Right lobe of liver (tissue), 6 donors: ENCODE measurements at places on chromosomes 1 and 21.

DNA sequence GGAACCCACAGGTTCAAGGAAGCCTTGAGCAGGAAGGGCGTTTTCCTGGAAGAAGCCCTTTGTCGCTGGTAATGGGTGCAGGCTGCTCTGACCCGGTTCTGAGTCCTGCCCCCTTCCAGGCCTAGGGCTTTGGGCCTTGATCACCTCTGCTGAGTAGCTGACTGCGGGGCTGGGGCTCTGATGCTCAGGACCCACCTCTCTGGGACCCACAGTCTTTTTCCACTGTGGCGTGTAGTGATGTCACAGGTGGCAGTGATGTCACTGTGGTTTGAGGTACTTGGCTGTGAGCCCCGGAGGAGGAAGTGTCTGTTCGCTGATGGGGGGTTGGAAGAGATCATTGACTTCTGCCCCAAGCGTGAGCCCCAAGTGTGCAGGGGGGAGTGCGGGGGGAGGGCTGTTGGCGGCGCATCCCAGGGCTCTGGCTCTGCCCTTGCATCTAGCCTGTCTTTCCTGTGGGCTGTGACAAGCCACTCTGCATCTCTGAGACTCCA is 6.9 kb downstream of the TNFRSF1B start:
- DNase-seq, result no peak

GRCh38 chr1:31976401-31976800 is 37.3 kb upstream of the KHDRBS1 start:
- DNase-seq, result no peak

DNA sequence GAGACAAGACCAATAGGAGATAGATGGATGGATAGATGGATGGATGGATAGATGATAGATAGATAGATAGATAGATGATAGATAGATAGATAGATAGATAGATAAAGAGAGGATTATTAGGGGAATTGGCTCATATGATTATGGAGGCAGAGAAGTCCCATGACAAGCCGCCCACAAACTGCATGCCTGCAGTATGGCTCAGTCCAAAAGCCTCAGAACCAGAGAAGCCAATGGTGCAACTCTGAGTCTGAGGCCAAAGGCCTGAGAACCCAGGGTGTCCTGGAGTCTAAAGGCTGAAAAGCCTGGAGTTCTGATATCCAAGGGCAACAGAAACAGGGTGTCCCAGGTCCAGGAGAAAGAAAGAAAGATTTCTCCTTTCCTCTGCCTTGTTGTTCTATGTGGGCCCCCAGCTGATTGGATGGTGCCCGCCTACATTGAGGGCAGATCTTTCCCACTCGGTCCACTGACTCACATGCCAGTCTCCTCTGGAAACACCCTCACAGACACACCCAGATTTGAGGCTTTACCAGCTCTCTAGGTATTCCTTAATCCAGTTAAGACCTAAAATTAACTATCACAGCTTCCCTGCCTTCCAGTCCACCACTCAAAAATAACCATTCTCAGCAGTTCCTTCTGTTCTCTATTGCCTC is 39.6 kb upstream of the IRF2BP2 start:
- no peak for DNase-seq

- DNase-seq, result no peak
Measured at GRCh38 chr1:10943991-10944730, 68.3 kb upstream of the TARDBP start.

- no peak for DNase-seq
Measured at GRCh38 chr1:43493661-43494450, 36.8 kb upstream of the PTPRF start.

DNA sequence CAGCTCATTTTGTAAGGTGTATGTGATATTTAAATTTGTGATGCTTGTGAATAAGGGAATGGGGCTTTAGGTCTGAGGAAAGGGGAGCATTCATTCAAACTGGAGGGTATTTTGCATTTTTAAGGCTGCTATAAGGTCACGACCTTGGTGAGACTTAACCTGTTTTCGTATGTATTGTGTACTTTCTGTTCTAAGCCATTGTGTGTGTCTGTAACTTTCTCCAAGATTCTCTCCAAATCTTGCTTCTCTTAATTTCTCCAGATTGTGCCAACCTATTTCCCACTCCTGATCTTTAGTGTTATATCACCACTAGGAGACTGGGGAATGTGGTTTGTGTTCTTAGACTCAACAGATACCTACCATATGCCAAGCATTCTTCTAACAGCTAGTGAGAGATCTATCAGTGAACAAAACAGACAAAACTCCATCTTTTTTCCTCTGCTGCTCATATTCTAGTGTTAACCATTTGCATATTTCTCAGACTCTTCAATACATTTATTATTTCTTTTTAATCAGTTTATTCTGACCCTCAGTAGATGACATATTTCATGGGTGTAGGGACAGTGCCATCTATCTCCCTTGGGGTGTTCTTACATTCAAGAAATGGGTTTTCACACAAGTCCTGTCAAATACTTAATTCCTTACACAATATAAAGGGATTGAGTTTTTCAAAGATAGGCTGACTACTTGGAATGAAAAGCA is 27.5 kb downstream of the ATP1B1 start:
- no peak for DNase-seq

- no peak for DNase-seq
Measured at GRCh38 chr1:236718328-236718727, 32.0 kb downstream of the ACTN2 start.

- no peak for DNase-seq
Measured at GRCh38 chr1:155485945-155486344, 76.7 kb downstream of the ASH1L start.

- DNase-seq, result no peak
Measured at GRCh38 chr1:168441745-168442144, 102.1 kb downstream of the XCL2 start.

DNA sequence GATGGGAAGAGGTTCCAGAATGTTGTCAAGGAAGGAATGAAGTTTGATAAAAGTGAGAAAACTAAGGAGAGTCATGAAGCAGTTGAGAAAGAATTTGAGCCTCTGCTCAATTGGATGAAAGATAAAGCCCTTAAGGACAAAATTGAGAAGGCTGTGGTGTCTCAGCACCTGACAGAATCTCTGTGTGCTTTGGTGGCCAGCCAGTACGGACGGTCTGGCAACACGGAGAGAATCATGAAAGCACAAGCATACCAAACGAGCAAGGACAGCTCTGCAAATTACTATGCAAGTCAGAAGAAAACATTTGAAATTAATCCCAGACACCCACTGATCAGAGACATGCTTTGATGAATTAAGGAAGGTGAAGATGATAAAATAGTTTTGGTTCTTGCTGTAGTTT is 142.8 kb downstream of the CDC7 start:
- DNase-seq, result no peak

DNA sequence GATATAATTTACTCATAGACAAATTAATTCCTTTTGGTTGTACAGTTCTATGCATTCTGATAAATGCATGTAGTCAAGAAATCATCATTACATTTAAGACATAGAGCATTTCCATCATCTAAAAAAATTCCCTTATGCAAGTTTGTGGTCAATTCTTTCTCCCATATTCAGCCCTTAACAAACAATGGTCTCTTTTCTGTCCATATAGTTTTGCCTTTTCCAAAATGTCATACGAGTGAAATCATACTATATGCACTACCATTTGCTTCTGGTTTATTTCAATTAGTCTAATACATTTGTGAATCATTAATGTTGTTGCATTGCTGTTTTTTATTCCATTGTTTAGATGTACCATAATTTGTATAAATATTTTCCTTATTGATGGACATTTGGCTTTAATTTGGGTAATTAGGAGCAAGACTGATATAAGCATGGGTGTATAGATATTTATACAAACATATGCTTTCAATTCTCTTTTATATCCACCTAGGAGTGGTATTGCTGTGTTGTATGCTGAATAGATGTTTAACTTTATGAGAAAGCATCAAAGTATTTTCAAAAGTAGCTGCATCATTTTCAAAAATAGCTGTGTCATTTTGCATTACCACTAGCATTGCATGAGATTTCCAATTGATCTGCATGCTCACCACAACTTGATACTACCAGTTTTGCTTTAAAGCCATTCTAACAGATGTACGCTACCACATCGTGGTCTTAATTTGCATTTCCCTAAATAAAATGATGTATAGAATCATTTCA is 397.0 kb upstream of the ADAMTS5 start:
- no peak for DNase-seq

GRCh38 chr1:217747156-217747769 is 116.1 kb downstream of the SPATA17 start:
- no peak for DNase-seq

DNA sequence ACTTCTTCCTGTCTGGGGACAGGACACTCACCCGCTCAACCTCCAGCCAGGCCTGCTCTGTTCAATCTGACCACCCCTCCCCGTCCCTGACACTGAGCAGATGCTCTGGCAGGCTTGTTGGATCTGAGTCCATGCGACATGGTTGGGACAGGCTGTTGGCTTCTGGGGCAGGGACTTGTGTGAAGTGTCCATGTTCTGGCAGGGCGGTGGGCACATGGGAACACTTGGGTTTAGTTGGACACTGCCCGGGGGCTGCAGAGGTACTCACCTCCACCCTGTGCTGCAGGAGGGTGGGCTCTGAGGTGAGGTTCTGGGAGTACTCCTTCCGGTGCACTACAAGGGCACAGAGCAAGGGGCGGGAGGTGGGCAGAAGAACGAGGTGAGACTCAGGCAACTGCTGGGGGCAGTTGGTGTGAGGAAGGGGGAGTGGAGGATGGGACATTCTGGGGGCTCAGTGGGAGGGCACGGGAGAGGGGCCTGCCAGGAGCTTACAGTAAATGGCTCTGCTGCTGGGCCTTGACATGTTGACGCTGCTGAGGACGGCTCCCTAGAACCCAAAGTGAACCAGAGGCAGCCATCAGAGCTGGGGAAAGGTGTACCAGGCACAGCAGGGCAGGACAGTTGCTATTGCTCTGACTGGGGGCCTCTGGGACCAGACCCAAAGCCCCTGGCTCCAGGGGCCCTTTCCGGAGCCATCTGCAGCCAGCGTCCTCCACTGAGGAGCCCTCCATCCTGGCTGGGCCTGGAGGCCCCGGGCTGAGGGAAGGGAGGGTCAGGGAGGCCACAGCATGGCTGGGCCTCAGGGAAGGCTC is 2.3 kb downstream of the EPS8L3 start:
- no peak for DNase-seq

DNA sequence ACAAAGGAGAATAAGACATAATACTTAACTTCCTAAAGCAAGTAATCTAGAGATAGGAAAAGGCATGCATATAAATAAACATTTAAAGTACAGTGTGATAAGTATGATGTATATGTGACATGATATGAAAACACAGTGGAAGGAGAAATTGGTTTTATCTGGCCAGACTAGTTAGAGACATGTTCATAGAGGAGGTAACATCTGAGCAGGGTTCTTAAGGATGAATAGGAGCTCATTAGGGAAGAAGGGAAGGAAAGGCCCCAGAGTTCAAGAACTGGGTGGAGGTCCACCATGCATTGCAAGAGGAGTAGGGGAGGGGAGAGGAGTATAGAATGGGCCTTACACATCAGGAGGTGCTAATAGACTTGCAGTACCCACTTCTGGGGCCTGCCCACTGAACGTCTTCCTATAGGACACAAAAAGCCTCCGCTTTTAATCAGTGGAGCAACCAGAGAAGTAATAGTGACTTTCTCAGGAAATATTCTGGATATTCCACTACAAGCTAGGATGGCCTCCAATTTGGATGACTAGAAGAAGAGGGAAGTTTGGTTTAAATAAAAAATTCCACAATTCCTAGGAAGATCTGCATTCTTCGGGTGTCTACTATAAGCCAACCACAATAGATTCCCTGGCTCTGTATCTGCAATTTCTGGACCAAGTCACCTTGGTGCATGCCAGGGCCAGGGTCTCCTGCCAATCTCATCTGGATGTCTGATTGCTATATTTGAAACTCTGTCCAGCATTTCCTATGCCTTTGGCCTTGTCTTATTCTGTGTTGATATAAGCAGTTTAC is 41.9 kb downstream of the NGF start:
- no peak for DNase-seq

GRCh38 chr1:16209847-16210407 is 2.5 kb downstream of the ARHGEF19 start:
- no peak for DNase-seq

GRCh38 chr1:176801514-176802020 is 338.6 kb downstream of the PAPPA2 start:
- no peak for DNase-seq

- no peak for DNase-seq
Measured at GRCh38 chr1:234621657-234622335, 11.8 kb upstream of the IRF2BP2 start.

GRCh38 chr21:15692711-15693110 is 37.1 kb upstream of the USP25 start:
- DNase-seq, result no peak

DNA sequence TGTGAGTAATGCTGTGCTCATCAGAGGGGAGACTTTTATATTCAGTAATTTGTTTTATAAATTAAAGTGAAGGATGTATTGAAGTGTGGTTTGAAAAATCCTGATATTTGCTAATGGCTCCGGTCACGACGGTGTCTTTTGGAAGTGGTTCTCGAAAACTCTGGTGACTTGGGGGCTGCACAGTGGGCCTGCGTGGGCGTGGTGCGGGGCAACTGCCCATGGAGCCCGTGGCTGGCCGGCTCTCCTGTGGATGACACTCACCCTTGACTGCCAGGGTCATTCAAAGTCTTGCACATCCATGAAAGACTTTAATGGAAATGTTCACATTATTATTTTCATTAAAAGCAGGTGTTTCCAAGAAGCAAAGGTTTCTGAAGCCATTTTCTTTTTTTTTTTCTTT is 7.7 kb downstream of the FAAP20 start:
- no peak for DNase-seq

DNA sequence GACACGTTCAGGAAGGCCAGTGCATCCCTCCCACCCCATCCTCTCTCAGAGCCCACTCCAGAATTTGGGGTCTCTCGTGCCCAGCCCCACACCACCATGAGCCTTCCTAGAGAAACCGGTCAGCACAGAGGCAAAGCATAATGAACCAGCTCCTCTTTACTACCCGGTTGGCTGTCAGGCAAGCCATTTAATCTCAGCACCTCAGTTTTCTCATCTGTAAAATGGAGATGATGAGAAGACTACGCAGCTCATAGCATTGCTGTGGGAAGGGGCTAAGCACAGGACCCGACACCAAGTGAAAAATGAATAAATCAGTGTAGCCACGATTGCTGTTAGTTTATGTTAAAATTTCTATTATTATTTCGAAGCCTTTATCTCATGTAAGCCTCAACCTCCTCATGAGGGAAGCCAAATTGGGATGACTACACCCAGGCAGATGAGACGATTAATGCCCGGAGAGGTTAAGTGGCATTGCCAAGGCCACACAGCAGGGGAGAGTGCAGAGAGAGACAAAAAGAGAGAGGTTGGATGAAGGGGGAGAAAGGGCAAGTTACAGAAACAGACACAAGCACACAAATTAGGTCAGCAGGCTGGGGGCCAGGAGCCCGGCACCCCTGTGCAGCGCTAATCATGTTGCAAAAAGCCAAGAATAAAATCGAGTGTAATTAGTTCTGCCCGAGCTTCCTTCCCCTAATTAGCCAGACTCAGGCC is 25.7 kb downstream of the SDC3 start:
- no peak for DNase-seq

- no peak for DNase-seq
Measured at GRCh38 chr1:18290740-18291412, 183.3 kb downstream of the IGSF21 start.

GRCh38 chr1:247506831-247507230 is 29.4 kb downstream of the OR2C3 start:
- DNase-seq, result no peak

GRCh38 chr1:53107090-53107489 is 35.3 kb downstream of the SLC1A7 start:
- DNase-seq, result no peak

- DNase-seq, result no peak
Measured at GRCh38 chr1:96992871-96993270, 271.3 kb downstream of the PTBP2 start.
